Activated CD4-positive, alpha-beta memory T cell treated with anti-CD3 and anti-CD28 coated beads for 36 hours (primary cell): ENCODE measurements at places on chromosomes 13 and 19. TPM values are rescaled to one million over a fixed set of nuclear protein-coding genes. Genes with fewer than 3 reads are reported as not detected.

DNA sequence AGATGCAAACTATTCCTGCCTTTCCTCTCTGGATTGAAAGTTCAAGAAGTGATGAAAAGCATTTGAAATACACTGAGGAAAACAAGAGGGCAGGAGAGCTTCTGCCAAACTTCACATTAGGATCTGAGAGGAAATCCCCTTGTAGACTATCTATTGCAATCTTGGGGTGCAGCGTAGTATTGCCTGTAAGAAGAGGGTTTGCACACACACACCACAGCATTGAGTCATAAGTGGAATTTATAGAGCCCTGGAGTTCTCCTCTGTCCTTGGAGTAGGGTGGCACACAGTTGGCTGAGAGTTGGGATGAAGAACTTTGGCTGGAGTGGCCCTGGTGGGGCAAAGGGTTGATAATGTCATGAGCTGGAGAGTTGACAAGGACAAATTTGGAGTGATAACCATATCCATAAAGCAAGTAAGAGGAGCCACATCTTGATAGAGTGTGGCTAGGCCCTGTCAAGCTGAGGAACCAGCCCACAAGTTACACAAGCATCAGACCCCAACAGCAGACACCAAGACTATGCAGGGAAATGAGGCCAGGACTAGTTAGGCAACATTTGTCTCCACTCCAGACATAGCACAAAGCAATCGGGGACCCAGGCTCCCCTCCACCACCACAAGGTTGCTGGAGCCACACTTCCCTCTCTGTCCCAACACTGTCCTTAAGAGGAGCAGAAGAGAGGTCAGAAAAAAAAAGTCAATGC, 520.9 kb downstream of the KLF5 start:
- no peak overlapping the region for H3K27ac ChIP-seq
- H3K4me3 ChIP-seq = no peak overlapping the region

- peaks cover 6% of the 10 kb centered on the region for H3K27me3 ChIP-seq
- no peak overlapping the region for H3K27ac ChIP-seq
- peaks cover 5% of the 10 kb centered on the region for H3K4me1 ChIP-seq
- no peak for DNase-seq
- H3K4me3 ChIP-seq = no peak overlapping the region
- H3K36me3 ChIP-seq = no peaks in the 10 kb centered on the region
These were observed 21.5 kb upstream of the SDHAF1 start for GRCh38 chr19:35973487-35973886.

DNA sequence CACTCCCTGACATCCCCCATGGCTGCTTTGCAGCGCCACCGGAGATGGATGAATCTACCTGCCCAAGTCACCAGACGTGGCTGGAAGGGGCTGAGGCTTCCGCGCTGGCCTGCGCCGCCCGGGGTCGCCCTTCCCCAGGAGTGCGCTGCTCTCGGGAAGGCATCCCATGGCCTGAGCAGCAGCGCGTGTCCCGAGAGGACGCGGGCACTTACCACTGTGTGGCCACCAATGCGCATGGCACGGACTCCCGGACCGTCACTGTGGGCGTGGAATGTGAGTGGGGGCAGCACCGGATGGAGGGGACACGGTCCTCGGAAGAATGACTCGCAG, 4.6 kb downstream of the ICAM5 start:
- no peak overlapping the region for H3K4me3 ChIP-seq
- H3K36me3 ChIP-seq = peaks cover 2% of the 10 kb centered on the region
- peaks cover 58% of the 10 kb centered on the region for H3K27me3 ChIP-seq
- H3K4me1 ChIP-seq = peaks cover 45% of the 10 kb centered on the region
- peak; percentile 43 for DNase-seq
- no peak overlapping the region for H3K27ac ChIP-seq

GRCh38 chr19:54893406-54893805, 12.5 kb upstream of the NCR1 start:
- no peak overlapping the region for H3K27ac ChIP-seq
- H3K27me3 ChIP-seq = peaks cover 9% of the 10 kb centered on the region
- no peak for DNase-seq
- no peaks in the 10 kb centered on the region for H3K36me3 ChIP-seq
- H3K4me1 ChIP-seq = no peaks in the 10 kb centered on the region

DNA sequence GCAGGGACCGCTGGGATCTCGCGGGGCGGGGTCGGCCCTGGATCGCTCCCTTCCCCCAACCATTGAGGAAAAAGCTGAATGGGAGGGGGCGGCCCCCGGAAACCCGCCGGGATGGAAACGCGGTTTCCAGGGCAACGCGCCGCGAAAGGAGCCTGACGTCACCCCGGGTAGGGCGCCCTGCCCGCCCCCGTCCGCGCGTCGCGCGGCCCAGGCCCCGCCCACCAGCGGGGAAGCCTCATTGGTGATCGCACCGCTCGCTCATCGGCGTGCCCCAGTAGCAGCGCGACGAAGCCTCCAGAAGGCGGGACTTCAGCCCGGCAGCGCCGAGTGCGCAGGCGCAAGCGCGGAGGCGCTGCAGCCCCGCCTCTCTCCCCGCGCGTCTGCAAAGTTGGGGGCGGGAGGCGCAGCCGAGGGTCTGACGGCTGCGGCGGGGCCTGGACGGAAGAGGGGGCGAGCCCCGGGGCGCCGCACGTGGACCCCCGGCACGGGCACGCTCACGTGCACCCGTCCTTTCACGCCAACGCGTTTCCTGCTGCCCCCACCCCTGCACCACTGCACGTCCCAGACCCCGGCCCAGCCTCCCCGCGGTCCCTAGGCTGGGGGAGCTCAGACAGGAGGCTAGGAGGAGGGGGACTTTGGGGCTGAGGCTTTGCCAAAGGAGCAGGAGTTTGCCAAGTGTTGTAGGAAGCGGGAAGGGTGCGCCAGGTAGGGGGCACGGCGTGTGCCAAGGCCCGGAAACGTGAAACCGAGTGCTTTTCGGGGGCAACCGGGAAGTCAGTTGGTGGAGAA, 8.2 kb upstream of the CIRBP start:
- DNase-seq = peak; percentile 98
- H3K4me3 ChIP-seq = peak overlapping the region; percentile 94
- H3K27me3 ChIP-seq = no peaks in the 10 kb centered on the region
- peaks cover 22% of the 10 kb centered on the region for H3K36me3 ChIP-seq

- H3K4me3 ChIP-seq = no peak overlapping the region
- no peaks in the 10 kb centered on the region for H3K4me1 ChIP-seq
- peaks cover 1% of the 10 kb centered on the region for H3K27me3 ChIP-seq
- no peak overlapping the region for H3K27ac ChIP-seq
- no peak for DNase-seq
- H3K36me3 ChIP-seq = no peaks in the 10 kb centered on the region
These were observed 324.0 kb downstream of the SHISA2 start for GRCh38 chr13:25727810-25728209.

DNA sequence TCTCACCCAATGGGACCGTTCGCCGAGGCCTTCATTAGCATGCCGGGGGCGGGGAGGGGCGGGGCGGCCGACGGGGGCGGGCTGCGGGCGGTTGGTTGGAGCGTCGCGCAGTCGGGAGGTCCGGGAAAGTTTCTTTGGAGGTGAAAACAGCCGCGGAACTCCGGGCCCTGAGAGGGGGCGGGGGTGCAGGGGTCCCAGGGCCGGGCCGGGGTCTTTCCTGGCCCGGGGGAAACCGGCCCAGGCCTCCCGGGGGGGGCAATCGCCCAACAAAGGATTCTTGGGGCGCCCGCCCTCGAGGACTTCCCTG, at the start of gene HMG20B:
HMG20B (plus strand) TSS at position 90 of the 307 bp plus-strand sequence. CDS start 366 bp downstream, outside the sequence.
- peaks cover 10% of the 10 kb centered on the region for H3K4me1 ChIP-seq
- H3K36me3 ChIP-seq = peaks cover 13% of the 10 kb centered on the region
- peak within 1 kb of the TSS; percentile 76 for H3K4me3 ChIP-seq
- no peaks in the 10 kb centered on the region for H3K27me3 ChIP-seq
- DNase-seq = no peak
- H3K27ac ChIP-seq = peak within 1 kb of the TSS; percentile 45

DNA sequence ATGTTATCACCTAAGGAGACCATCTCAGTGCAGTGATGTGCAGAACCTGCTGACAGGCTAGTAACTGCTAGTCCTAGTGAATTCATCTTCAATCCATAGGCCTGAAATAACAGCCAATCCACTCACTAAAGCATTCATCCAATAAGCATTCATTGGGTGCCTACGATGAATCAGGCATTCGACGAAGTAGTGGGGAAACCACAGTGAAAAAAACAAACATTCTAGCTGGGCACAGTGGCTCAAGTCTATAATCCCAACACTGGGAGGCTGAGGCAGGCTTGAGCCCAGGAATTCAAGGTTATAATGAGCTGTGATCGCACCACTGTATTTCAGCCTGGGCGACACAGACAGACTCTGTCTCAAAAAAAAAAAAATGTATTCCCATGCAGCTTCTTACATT, 135.6 kb downstream of the RNF17 start:
- no peak overlapping the region for H3K27ac ChIP-seq
- no peak for DNase-seq
- peaks cover 20% of the 10 kb centered on the region for H3K36me3 ChIP-seq
- H3K4me3 ChIP-seq = no peak overlapping the region
- H3K4me1 ChIP-seq = no peaks in the 10 kb centered on the region

DNA sequence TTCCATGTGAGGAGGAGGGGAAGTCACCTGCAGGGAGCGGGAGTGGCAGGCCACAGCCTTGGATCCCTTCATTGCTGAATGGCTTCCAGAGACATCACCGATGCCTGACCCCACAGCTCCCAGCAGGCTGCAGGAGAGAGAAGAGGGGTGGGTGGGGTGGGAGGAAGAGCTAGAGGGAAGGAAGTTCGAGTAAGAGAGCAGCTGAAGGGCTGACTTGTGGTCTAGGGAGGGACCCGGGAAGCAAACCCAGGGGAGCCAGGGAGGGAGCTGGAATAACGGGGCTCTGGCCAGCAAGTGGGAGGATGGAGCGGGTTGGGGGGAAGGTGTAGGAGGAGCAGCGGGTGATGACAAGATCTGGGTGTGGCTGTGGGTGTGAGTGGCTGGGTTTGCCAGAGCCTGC, 229.8 kb upstream of the MAB21L1 start:
- no peaks in the 10 kb centered on the region for H3K36me3 ChIP-seq
- no peak overlapping the region for H3K27ac ChIP-seq
- H3K4me1 ChIP-seq = no peaks in the 10 kb centered on the region
- no peak overlapping the region for H3K4me3 ChIP-seq
- H3K27me3 ChIP-seq = no peaks in the 10 kb centered on the region
- no peak for DNase-seq

- no peaks in the 10 kb centered on the region for H3K4me1 ChIP-seq
- H3K27me3 ChIP-seq = peaks cover 12% of the 10 kb centered on the region
- DNase-seq = no peak
- no peak overlapping the region for H3K4me3 ChIP-seq
- H3K36me3 ChIP-seq = no peaks in the 10 kb centered on the region
These were observed 307.5 kb downstream of the TBC1D4 start for GRCh38 chr13:75174481-75174880.

GRCh38 chr19:3823350-3823713, 37.2 kb upstream of the MATK start:
- H3K27ac ChIP-seq = no peak overlapping the region
- H3K4me1 ChIP-seq = peaks cover 10% of the 10 kb centered on the region
- H3K27me3 ChIP-seq = no peaks in the 10 kb centered on the region
- no peaks in the 10 kb centered on the region for H3K36me3 ChIP-seq

DNA sequence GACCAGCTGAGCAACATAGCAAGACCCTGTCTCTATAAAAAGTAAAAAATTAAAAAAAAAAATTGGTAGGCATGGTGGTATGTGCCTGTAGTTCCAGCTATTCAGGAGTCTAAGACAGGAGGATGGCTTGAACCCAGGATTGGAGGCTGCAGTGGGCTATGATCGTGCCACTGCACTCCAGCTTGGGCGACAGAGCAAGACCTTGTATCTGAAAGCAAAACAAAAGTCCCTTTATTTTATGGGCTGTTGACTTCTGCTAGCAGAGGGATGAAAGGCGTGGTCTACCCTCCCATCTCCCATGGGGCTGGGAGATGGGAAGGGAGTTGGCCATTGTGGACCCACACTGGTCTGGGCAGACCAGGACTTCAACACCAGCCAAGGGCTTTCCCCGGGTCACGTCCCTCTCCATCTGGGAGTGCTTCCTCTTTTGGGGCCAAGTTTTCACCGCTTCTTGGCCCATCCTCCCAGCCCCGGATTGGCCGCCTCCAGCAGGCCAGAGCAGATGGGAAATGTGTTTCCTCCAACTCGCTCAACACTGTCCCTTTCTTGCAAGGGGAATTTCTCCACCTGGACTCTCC, 2.2 kb upstream of the TNFSF9 start:
- no peak overlapping the region for H3K4me3 ChIP-seq
- no peaks in the 10 kb centered on the region for H3K36me3 ChIP-seq
- no peak for DNase-seq

GRCh38 chr19:45468159-45468651, 409 bp downstream of the FOSB start:
- DNase-seq = peak; percentile 62
- H3K27ac ChIP-seq = peak overlapping the region; percentile 84
- peaks cover 8% of the 10 kb centered on the region for H3K36me3 ChIP-seq
- peak overlapping the region; percentile 87 for H3K4me3 ChIP-seq
- H3K27me3 ChIP-seq = peaks cover 1% of the 10 kb centered on the region
- H3K4me1 ChIP-seq = peaks cover 33% of the 10 kb centered on the region

DNA sequence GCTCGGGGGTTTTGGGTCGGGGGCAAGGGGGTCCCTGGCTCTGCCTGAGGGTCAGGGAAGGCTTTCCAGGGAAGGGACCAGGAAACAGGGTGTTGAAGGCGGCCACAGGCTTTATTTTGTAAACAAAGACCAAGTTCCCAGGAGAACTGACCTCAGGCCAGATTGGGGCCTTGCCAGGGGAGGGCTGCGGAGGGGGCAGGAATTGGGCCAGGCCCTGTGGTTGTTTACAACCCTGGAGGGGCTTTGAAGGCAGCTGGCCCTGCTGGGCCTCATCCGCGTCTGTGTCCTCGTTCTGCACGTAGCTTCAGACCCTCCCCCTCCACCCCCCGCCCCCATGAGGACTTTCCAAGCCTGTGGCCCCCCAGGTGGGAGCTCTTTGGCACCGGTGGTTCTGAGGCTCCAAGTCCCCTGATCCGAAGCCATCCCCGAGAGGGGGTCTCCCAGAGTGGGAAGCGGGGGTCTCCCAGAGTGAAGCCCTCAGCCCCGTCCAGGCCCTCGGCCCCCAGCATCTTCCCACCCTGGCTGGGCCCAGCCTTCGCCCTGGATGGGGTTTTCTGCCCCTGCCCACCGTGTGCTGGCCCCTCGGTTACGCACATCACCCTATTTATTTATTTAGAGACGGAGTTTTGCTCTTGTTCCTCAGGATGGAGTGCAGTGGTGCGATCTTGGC, 13.5 kb upstream of the BSG start:
- no peak for DNase-seq
- no peaks in the 10 kb centered on the region for H3K36me3 ChIP-seq
- no peaks in the 10 kb centered on the region for H3K27me3 ChIP-seq
- H3K4me3 ChIP-seq = no peak overlapping the region
- no peak overlapping the region for H3K27ac ChIP-seq

DNA sequence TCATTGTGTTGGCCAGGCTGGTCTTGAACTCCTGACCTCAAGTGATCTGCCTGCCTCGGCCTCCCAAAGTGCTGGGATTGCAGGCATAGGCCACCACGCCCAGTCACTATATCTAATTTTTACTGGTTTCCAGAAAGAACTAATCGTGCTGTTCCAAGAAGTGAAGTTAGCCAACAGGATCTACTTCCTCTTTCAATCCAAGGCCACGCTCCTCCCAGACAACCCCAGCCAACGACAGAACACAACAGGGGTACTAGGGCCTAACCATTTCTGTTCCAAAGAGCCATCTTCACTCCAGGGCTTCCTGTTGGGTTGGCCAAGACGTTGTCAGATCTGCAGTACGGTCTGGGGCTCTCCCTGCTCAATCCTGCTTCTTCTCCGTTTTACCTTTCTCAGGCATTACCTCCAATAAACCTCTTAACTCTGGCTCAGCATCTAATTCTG, 7.0 kb upstream of the LSM14A start:
- no peak overlapping the region for H3K27ac ChIP-seq
- no peak overlapping the region for H3K4me3 ChIP-seq
- DNase-seq = no peak
- H3K36me3 ChIP-seq = no peaks in the 10 kb centered on the region
- no peaks in the 10 kb centered on the region for H3K4me1 ChIP-seq

Gene HSPB6
- total RNA-seq = 0.36 TPM

Gene LYL1
- total RNA-seq = 5.0 TPM

Gene CD22
- 1.2 TPM for total RNA-seq

Gene ZNF136
- total RNA-seq = 12.8 TPM

Gene GJB2
- 5.0 TPM for total RNA-seq

Gene CACNG6
- total RNA-seq = not detected
